ENCODE measurements at places on chromosomes 11 and 22.
A peak's percentile ranks its signal among the peaks of the same experiment; 100 is the strongest.

DNA sequence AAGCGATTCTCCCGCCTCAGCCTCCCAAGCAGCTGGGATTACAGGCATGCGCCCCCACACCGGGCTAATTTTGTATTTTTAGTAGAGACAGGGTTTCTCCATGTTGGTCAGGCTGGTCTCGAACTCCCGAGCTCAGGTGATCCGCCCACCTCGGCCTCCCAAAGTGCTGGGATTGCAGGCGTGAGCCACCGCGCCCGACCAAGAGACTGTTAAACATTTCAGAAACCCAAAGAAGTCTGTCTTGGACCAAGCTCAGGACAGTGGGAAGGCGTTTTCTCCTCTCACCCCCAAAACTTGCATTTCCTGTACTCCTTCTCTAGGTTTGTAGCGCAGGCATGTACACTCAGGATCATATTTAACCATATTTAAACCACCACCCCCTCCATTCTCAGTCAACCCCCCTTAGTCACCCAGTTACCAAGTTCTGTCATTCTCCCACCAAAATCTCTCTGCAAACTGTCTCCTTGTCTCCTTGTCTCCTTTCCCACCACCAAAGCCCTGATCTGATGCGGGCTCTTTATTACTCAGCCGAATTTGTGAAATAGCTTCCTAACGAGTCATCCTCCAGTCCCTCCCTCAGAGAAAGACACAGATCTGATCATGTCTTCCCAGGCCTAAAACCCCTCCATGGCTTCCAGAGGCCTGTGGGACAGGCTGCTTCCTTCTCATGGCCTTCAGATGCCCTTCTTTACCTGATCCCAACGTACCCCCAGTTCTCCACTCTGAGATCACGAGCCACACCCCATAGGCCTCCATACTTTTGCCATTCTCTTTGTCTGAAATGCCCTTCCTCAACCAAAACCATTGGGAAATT, 29.0 kb upstream of the CREB3L1 start:
- DNase-seq: peak; percentile 91

GRCh38 chr11:113540416-113541330, 65.5 kb upstream of the DRD2 start:
- no peak for DNase-seq

GRCh38 chr11:92322225-92322624, 97.6 kb downstream of the FAT3 start:
- no peak for DNase-seq

DNA sequence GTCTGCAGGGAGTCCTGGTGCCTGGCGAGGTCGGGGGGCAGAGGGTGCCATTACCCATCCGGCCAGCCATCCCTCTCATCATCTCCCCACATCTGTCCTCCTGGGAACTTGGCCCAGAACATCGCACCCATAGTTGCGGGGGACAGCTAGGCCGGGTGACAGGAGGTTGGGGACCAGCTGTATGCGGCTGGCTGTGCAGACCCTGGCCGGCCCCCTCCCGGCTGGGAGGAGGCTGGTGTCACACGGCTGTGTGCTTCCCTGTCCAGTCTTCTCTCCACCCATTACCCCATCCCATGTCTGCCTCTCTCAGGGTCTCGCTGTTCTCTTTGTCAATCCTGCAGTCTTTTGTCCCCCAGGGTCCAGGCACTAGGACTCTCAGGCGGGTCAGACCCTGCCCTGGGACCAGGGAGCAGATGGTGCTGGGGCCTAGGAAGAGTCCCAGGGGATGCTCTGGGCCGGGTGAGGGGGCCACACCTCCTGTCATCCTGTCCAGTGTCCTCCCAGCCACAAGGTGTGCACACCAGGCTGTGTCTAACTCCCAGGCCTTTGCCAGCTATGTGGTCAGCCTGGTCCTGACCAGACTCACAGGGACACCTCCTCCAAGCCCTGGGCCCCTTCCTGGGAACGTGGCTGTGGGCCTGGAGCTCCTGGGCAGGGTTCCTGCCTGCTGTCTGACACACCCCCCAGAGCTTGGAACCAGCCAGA, 6.4 kb upstream of the TBX1 start:
- no peak for DNase-seq

GRCh38 chr11:126727381-126727780, 273.2 kb downstream of the KIRREL3 start:
- no peak for DNase-seq

DNA sequence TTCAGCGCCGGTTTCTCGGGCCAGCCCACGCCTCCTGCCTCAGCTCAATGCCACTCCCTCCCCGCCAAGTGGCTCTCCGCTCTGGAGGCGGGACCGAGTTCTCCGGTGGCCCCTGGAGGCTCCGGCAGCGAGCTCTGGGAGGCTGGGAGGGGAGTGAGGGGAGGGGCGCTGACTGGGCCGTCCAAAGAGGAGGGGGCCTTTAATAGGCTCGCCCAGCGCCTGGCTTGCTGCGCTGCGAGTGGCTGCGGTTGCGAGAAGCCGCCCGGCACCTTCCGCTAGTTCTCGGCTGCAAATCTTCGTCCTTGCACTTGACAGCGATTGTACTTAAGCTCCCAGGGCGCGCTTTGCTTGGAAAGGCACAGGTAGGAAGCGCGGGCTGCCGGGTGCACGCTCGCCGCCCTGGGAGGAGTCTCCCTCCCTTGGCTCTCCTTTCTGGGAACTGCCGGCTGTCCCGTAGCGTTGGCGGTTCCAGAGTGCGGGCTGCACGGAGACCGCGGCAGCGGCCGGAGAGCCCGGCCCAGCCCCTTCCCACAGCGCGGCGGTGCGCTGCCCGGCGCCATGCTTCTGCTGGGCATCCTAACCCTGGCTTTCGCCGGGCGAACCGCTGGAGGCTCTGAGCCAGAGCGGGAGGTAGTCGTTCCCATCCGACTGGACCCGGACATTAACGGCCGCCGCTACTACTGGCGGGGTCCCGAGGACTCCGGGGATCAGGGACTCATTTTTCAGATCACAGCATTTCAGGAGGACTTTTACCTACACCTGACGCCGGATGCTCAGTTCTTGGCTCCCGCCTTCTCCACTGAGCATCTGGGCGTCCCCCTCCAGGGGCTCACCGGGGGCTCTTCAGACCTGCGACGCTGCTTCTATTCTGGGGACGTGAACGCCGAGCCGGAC, at the start of gene ADAMTS15:
ADAMTS15 (plus strand) TSS at position 230 of the 894 bp plus-strand sequence; CDS start at position 559, 329 bp downstream.
- DNase-seq: no peak

DNA sequence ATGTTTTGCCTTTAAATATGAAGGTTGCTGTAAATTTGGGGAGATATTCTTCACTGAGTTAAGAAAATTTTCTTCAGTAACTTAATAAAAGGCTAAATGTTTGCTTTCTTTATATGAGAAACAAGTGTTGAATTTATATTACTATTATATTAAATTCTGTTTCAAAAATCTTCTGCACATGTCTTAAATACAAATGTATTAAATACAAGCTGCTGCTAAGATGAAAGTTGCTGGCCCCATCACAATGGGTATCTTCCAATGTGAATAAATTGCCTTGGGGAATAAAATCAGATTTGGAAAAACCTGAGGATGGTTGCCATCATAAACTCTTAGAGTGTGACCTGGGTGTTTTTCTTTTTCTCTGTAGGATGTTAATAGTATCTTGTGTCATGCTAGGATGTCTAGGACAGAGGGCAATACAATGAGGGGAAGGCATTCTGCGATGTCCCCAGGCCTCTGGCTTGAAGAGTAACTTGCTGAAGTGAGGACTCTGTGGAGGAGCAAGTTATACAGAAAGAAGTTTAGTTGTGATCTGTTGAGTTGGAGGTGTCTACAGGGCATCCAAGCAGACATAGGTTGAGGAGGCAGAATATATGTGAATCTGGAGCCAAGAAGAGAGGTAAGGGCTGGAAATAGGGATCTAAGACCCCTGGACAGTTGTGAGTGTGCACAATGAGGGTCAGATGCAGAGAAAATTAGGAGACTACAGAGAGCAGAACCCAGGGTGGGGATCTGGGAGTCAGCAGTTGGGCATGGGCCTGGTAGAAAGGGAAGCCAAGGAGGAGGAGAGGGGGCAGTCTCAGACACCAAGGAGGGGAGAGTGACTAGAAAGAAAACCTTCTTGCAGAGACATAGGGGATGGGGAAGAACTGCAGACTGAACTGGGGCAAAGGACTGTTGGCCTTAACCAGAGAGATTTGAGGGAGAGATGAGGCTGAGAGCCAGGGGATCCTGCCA, 4.8 kb downstream of the IGLL5 start:
- no peak for DNase-seq

DNA sequence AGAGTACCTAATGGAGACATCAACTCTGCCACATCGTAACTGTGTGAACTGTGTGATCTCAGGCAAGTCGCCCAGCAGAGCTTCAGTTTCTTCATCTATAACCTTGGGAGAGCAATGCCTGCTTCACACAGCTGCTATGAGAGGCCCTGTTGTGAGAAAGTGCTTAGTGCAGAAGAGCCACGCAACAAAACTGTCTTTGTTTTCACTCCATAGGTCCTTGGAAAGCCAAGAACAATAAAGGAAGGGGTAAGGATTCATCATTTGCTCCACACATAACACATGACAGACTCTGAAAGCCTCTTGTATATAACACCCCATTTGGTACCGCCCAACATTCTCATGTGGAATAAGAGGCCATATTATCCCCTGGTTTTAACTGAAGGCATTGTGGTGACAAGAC, 231.9 kb upstream of the ISX start:
- no peak for DNase-seq

DNA sequence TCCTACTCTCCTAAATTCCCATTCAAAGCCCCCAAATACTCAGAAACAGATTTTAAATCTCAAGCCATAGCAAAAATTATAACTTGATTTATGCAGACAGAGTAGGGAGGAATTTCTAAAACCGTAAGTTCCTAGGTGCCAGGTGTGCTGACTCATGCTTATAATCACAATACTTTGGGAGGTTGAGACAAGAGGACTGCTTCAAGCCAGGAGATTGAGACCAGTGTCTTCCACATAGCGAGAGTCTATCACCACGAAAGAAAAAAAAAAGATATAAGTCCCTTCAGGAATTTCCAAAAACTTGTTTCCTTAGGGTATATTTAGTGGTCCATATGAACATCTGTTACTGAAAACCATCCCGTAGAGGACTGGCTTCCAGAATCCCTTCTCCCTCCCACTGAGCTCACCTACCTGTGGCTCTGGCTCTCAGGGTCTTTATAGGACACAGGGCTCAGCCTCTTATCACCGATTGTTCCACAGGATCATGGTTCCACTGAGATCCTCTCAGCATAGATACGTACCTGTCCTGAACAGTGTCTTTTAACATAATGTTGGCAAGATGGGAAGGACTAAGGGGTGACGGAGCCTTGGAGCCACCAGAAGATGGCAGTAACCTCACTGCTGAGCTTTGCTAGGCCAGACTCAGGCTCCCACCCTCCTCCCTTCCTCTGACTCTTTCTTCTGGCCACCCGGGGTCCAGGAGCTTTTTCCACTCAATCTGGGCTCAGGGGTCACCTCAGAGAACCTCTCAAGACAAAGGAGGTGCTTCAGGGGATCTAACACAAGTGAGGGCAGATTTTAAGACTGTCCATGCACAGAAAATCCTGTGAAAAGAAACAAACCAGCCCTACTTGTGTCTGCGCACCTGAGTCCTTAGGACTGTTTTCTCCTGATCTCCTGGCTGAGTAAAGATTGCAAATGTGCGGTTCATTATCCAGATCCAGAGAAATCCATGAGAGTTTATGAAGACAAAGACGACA, 117.5 kb upstream of the TOP3B start:
- DNase-seq: no peak

DNA sequence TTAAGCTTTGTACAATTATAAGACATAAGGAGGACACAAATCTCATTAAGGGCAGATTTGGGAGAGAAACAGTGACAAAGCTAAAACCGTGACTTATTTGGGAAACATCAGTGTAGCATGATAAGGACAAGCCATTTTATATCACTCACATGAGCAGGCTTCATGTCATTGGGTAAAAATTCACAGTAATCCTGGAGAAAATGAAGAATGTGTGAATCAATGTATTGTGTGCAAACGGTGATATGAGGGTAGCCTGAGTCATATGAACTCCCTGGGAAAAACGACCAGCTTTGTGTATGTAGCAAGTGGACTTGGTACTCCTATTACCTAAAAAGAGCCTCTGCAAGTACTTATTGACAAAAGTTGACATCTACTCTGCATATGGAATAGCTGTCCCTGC, 6.0 kb upstream of the TRIM34 start:
- peak; percentile 72 for DNase-seq

DNA sequence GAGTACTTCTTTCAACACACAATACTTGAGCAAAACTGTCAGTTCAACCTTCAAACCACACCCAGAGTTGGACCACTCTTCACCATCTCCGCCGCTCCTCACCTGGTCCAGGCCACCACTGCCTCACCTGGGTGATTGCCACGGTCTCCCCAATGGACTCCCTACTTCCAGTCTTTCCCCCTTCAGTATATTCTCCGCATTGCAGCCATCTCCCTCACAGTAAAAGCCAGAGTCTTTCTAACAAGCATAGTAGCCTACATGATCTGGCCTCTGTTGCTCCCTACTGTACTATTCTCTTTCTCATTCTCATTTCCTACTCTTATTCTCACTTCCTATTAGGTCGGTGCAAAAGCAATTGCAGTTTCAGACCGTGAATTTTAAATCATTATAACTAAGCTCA, 28.5 kb downstream of the AASDHPPT start:
- no peak for DNase-seq
